ENCODE measurements at places on chromosomes 4 and X.

DNA sequence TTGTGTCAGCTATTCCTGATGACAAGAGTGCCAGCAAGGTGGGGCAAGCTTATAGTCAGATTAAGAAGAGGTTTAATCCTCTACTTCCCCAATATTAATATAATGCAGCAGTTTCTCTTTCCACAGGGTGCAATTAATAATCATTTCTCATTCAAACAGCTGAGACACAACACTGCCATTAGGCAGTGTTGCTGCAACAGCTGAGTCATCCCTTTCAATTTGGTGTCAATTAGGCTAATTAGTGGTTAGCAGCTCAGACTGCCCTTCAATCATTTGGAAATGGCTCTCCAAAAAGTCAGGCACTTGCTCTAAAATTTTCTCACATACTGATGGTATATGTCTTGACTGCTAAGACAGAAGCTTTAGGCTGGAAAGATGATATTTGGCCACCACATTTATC is 265.7 kb upstream of the FAM241A start:
- DNase-seq: no peak

GRCh38 chr4:141329174-141329569 is 108.5 kb downstream of the ZNF330 start:
- no peak for DNase-seq

GRCh38 chrX:20514358-20514757 is 247.6 kb upstream of the RPS6KA3 start:
- DNase-seq: no peak

GRCh38 chrX:153353416-153353815 is 19.5 kb downstream of the ZNF275 start:
- no peak for DNase-seq

DNA sequence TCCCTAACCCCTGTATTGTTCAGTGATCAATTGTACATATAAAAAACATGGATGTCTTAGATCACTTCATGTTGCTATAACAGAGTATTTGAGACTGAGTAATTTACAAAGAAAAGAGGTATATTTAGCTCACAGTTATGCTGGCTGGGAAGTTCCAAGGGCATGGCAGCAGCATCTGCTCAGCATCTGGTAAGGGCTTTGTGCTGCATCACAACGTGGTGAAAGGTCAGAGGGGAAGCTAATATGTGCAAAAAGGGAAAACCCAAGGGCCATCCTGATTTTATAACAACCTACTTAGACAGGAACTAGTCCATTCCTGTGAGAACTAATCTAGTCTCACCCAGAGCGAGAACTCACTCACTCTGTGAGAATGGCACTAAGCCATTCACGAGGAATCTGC is 128.2 kb upstream of the OTUD4 start:
- DNase-seq: no peak

GRCh38 chr4:41647383-41647782 is 101.1 kb downstream of the PHOX2B start:
- DNase-seq: no peak

DNA sequence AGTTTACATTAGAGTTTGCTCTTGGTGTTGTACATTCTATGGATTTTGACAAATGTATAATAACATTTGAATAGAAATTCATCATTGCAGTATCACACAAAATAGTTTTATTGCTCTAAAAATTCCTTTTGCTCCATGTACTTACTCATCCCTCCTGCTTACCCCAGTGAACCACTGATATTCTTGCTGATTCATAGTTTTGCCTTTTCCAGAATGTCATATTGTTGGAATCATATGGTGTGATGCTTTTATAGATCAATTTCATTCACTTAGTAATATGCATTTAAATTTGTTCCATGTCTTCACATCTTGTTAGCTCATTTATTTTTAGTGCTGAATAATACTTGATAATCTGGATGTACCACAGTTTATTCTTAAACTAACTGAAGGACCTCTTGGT is 1593.2 kb downstream of the C4orf33 start:
- DNase-seq: no peak

DNA sequence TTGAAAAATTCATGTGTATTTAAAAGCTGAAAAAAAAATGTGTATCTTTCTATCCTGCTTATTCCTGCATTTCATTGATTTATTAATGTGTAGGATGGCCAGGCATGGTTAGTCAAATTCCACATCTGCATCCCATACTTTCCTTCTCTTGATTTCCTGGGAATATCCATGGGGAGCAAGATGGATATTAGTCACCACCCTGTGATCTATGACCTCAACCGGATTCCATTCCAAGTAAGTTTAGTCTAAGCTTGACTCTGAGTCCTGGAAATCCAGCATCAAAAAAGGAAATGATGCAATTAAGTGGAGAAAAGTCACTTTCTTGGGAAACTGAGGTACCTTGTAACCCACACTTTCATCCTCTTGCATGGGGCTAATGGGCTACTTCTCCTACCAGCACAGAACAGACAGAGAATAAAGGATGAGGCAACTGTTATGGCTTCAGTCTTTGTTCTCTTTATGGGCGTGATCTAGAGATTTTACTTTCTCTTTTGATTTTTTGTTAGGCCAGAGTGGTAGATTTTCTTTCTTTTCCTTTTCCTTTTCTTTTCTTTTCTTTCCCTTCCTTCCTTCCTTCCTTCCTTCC is 17.1 kb upstream of the BEX4 start:
- no peak for DNase-seq

GRCh38 chrX:39857780-39858179 is 240.0 kb downstream of the BCOR start:
- peak; percentile 60 for DNase-seq

DNA sequence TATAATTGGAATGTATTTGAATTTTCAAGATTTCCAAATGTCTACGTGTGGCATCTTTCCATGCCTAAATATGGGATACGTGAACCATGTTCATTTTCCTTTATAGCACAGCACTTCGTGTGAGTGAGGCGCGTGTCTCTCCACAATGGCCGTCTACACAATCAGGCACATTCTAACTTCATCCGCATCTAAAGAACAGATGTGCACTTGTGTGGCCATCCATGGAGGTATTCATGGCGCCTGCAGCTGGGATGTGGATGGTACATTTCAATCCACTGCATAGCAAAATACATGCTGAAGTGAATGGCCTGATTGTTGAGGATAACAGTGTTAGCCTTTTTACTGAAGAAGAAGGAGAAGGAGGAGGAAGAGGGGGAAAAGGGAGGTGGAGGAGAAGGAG is 34.5 kb upstream of the TRIM2 start:
- no peak for DNase-seq

DNA sequence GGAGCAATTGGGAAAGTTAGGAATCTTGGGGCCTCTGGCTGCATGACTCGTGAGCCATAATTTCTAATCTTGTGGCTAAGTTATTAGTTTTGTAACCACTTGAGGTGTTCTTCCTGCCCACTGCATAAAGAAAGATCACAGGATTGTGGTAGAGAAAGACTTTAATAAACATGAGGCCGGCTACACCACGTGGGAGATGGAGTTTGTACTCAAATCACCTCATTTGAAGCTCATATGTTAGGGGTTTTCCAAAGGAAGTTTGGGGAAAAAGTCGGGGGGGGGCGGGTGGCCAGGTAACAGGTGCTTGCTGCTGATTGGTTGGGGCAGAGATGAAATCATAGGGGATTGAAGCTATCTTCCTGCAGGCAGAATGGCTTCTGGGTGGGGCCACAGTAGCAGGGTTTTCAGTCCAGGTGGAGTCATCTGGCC is 287.8 kb downstream of the ZNF674 start:
- DNase-seq: no peak

DNA sequence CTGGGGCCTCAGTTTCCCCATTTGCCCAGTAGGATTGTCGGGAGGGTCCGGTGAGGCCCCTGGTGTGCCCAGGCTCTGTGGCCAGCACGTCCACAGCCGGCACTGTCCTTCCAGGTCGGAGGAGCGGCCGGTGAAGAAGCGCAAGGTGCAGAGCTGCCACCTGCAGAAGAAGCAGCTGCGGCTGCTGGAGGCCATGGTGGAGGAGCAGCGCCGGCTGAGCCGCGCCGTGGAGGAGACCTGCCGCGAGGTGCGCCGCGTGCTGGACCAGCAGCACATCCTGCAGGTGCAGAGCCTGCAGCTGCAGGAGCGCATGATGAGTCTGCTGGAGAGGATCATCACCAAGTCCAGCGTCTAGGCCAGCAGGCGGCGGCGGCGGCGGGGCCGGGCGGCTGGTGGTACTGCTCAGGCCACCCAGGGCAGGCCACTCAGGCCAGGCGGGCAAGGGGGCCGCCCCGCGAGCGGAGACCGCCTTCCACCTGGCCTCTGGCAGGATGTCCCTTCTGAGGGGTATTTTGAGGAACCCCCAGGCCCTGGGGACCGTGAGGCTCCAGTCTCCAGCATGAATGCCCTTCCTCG is 6.7 kb downstream of the MSANTD1 start:
- DNase-seq: peak; percentile 0

- DNase-seq: no peak
Measured at GRCh38 chr4:950136-951020, 18.1 kb downstream of the TMEM175 start.

DNA sequence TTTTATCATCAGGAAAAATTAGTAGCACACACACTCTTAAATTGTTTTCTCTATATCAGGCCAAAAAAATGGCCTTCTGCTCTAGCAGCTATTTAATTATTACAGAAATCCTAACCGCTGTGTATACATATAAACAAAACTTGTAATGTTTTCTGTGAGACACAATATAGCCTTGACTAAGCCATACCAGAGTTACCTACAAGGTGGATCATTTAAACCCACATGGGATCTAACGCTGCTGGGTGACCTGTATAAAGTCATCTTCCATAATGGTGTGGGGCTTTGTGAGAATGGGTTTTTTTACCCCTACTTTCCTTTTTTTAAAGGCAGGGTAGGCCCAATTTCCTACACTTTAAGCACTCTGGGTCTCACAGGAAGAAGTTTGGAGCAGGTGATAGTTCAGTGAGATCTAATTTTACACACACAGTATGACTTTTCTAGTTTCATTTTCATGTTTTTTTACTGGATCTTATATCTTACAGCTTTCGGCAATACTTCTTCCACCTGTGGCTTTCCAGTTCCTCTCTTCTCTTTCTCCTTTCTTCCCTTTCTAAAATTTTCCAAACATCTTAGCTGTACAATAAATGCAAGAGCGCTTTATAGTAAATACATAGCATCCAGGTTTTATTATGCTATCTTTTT is 66.9 kb upstream of the MMAA start:
- DNase-seq: no peak

- no peak for DNase-seq
Measured at GRCh38 chr4:106355193-106355592, 13.4 kb downstream of the GIMD1 start.

- DNase-seq: no peak
Measured at GRCh38 chr4:48255959-48256342, 13.7 kb downstream of the TEC start.

All from activated CD4-positive, alpha-beta T cell treated with anti-CD3 and anti-CD28 coated beads for 48 hours (primary cell).